ENCODE measurements at places on chromosomes 6 and 20.

- DNase-seq = no peak
Observed at GRCh38 chr20:19937218-19937617, 79.9 kb upstream of the NAA20 start.

DNA sequence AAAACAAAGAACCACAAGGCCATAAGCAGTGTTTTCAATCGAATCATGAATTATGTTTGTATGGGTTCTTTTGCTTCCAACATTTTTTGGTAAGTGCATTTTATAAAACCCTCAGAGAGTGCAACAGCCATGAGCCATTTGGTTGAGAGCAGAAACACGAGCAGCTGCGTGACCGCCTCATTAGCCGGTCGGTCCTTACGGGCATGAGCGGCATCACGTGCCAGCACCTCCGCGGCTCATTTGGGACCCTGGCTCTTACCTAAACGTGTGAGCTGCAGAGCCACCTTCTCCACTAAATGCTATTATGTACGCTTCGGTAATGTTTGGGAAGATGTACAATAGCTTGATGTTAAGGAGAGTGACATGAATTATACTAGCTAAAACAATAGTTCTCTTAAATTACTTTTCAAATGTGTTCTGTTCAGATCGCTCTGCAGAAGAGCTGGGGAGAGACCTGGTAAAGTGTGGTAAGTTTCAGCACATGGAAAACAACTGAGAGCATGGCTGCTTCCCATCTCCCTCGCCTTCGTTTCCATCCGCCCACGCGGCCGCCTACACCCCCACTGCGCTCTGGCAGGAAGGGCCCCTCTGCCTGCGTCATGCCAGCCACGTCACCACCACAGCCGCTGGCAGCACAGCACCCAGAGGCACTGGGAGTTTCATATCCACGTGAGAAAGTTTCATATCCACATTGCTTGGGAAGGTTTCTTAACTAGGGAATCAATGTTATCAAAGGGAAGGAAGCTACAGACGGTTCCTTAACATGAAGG is 23.7 kb upstream of the PDE10A start:
- DNase-seq = no peak

- no peak for DNase-seq
Observed at GRCh38 chr6:161161121-161161520, 112.7 kb downstream of the AGPAT4 start.

DNA sequence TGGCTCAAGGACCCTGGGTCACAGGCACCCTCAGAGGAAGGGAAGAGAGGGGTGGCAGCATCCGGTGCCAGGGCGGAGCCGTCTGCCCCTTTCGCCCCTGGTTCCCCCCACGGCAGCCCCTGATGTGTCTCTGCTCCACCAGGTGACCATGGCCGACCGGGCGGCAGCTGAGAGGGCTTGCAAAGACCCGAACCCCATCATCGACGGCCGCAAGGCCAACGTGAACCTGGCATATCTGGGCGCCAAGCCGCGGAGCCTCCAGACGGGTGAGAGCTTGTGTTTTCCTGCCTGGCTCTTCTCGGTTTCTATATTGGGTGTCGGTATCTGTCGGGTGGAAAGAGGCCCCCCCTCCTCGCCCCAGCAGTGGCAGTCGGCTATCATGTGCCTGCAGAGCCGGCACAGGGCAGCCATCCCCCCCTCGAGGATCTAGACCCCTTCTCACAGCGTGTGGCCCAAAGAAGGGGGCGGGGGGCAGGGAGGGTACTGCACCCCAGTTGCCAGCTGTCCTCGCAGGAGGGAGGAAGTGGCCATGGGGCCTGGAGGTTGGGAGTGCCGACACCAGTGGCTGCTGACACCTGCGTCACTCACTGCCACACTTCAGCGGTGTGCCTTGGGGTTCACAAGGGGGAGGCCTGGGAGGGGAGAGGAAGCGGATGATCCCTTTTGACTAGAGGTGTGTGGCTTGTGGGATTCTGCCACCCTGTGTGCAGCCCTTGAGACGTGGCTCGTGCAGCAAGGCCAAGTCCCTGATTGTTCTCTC is 1.5 kb downstream of the RBM38 start:
- DNase-seq = no peak

DNA sequence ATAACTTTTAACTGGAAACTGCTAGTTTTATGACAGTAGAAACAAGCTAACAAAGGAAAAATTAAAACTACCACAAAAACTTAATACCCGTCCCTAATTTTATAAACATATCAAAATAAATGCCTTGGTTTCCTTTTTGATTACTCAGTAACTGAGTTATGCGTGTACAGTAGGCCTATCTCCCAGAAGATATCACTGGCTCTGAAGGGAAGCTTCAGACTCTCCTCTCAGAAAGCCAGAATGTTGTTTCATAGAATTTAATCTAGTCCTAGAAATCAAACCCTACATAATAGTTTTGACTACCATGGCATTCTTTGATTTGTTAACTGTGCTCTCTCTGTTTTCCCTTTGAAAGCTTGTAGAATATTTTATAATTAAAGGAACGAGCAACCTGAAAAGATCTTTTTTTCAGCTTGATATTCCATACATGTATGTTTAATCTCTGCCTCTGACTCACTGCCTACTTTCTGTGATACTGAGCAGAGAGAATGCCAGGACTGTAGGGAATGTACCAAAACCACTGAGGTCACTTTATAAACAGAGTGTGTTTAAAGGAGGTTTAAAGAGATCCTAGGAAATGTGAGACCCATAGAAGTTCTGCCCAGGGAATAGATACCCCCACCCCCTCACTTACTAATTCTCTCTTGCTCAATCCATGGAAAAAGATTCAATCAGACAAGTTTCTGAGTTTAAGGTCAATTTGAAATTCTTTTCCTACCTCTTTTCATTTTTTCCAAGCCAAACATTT is 311.5 kb downstream of the HDGFL1 start:
- DNase-seq = peak; percentile 93

GRCh38 chr6:2641044-2641725 is 109.5 kb downstream of the MYLK4 start:
- no peak for DNase-seq

- DNase-seq = no peak
Observed at GRCh38 chr20:21508230-21509078, 5.4 kb downstream of the NKX2-2 start.

DNA sequence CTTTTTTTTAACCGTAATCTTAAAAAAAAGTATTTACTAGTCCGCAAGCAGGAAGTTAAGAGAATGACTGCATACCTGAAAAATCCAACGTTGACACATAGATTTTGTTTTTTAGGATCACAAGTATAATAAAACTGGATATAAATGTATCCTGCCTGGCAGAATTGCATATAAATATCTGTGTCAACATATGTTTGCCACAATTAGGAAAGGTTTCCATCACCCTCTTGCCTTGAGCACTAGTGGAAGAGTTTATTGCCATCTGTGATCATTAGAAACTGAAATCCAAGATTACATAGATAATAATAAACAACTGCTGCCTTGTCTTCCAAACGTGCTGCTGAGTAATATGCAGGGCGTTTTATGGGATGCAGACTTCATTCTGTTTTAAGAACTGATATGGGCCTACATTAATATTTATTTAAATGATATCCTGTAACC is 27.9 kb downstream of the PLEKHG1 start:
- DNase-seq = no peak

DNA sequence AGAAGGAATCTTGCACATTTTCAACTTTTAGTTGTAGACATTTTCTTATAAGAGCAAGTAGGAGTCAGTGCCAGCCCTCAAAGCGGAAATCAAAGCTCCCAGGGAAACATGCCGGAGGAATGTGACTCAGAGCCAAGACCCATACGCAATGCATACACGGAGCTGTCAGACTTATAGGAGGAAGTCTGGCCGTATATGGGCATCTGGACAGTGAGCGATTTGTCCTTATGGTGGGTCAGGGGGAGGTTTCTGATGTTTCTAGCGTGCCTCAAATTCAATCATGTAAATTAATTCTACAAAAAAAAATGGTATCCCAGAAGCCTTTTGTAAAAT is 3.6 kb upstream of the CCN2 start:
- no peak for DNase-seq

- no peak for DNase-seq
Observed at GRCh38 chr20:49415005-49415667, 67.3 kb downstream of the KCNB1 start.

- DNase-seq = no peak
Observed at GRCh38 chr6:160356074-160356744, 8.0 kb downstream of the SLC22A3 start.

- DNase-seq = peak; percentile 73
Observed at GRCh38 chr6:130602151-130602770, 224.9 kb upstream of the SMLR1 start.

DNA sequence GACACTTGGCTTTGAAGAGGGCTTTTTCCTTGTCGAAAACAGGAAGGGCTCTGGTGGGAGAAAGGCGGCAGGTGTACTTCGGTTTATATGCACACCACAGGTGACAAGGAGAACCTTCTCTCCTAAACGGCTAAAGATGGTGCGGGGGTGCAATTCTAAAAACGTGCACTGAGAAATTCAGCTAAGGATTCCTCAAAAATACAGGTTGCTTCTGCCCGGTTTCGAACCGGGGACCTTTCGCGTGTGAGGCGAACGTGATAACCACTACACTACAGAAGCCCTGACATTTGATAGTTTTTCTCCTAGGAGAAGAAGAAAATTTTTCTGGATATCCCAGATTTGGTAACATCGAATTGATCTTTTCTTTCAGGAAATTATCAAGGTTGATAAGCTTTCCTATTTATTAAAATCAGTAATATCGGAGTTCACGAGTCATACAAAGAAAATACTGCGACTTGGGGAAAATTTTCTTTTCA is 32.0 kb downstream of the POM121L2 start:
- no peak for DNase-seq

DNA sequence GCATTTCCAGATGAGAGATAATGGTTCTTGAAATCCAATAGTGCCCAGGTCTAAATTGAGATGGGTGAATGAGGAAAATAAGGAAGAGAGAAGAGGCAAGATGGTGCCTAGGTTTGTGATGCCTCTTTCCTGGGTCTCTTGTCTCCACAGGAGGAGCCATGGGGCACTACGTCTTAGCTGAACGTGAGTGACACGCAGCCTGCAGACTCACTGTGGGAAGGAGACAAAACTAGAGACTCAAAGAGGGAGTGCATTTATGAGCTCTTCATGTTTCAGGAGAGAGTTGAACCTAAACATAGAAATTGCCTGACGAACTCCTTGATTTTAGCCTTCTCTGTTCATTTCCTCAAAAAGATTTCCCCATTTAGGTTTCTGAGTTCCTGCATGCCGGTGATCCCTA is 6.8 kb downstream of the HFE start:
- DNase-seq = no peak

DNA sequence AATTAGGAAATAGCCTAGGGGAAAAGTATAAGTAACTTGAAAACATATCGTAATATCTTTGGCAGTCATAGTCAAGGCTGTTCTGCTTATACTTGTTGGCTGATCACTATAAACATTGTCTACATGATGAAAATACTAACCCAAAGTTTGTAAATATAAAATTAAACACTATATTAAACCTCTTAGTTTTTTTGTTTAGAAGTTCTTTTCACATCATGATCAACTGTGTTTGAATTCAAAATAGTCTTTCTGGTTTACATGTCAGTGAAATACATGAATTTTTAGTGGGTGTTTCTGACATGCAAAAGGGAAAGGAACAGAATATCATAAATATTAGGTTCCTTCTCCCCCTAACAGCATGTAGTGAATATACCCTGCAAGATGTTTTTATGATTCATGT is 43.5 kb downstream of the ADGRG6 start:
- DNase-seq = no peak

DNA sequence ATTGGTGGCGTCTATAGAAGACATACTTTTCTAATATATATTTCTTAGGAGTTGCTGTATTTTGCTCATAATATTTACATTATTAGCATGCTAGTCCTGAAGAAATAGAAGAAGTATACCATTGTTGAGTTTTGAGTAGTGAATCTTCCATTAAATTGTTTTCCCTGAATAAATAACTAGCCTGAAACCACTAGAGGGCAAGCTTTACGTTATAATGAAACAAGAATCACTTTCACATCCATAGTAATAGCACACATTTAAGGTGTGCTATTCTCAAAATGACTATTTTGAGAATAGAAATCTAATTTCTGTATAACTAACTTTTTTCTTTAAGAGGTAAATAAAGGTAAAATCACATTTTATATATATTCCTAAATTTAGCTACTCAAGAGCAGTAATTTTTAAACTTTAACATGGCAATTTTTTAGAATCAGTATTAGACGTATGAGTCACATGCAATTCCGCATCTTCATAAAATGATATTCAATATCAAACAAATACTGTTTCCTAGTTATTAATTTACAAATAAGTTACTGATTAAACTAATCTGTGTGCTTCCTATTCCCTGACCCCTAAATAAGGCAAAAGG is 213.2 kb upstream of the MANEA start:
- no peak for DNase-seq

GRCh38 chr6:32952817-32953739 is at the start of gene HLA-DMA:
HLA-DMA (minus strand) TSS chr6:32953097; CDS start chr6:32953036, 61 bp downstream.
- peak; percentile 95 for DNase-seq

DNA sequence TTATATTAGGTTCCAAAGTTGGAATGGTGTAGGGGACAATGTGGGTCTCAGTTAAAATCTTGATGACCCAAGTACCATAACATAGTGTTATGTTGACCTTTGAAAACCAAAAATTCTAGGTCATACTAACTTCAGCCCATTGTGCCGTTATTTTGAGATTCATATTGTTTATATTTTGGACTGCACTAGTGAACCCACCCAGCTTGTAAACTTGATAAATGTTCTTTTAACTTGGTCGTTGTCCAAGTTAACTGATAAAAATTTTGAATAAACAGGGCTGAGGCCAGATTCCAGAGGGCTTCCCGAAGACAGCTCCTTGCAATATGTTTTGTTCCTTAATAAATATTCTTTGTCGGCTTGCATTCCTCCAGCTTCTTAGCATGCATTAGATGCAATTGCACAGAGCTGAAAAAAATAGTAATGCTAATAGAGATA is 90.3 kb downstream of the BCAS1 start:
- no peak for DNase-seq

GRCh38 chr6:106512968-106513574 is 116.2 kb downstream of the RTN4IP1 start:
- DNase-seq = no peak

DNA sequence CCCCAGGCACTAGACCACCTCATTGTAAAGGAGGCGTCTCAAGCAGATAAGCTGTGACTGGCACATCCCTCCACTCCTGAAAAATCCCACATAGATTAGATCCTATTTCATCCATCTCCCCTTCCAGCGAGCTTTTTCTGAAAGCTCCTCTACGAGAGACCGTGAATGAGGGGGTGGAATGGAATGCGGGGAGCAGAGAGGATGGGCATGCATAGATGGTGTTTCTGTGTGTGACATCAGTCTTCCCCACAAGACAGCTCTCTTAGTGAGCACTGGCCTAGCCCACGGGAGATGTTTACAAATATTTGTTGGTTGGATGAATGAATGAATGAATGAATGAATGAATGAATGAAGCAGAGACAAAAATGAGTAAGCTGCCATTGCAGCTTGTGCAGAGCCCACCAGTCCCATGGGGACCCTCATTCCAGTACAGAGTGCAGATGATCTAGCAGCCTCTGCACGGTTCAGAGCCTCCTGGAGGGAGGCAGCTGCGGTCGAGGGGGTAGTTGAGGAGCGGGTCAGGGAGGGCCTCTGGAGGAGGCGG is 98.4 kb downstream of the DLGAP4 start:
- DNase-seq = no peak

DNA sequence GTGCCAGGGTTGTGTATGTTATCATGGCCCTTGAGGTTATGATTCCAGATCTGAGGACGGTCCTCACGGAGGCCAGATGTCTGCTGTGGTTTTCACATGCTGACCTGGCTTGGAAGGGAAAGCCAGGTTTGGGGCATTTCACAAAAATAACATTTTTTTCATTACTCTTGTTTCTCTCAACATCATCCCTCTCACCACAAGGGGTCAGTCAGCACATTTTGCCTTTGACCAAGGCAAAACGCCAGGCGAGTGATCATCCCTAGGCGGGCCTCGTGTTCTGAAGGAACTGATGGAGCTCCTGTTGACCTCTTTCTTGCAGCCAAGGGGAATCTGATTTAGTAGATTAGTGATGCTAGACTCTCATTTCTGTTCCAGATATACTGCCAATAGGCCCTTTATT is 133.5 kb downstream of the TBC1D7 start:
- DNase-seq = peak; percentile 39
